ENCODE measurements at places on chromosomes 12 and 14.
A peak's percentile ranks its signal among the peaks of the same experiment; 100 is the strongest.

GRCh38 chr14:90293766-90294730 is 37.7 kb downstream of the NRDE2 start:
- DNase-seq = no peak

GRCh38 chr12:20213723-20214625 is 154.4 kb upstream of the PDE3A start:
- no peak for DNase-seq

DNA sequence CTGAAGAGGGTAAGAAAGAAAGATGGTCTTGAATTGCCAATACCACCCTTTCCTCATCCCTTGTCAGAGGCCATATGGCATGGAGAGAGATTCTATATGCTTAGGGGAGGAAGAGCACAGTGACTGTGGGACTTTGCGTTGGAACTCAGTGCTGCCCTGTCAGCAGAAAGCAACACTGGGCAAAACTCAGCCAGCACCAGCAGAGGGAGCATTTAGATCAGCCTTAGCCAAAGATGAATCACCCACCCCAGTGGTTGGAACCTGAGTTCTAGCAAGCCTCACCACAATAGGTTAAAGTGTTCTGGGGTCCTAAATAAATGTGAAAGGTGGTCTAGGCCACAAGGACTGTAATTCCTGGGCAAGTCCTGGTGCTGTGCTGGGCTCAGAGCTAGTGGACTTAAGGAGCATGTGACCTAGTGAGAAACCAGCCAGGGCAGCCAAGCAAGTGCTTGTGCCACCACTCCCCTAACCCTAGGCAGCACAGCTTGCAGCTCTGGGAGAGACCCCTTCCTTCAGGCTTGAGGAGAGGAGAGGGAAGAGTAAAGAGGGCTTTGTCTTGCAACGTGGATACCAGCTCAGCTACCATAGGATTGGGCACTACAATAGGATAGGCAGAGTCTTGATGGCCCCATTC is 11.4 kb upstream of the BCAT1 start:
- peak; percentile 39 for DNase-seq

DNA sequence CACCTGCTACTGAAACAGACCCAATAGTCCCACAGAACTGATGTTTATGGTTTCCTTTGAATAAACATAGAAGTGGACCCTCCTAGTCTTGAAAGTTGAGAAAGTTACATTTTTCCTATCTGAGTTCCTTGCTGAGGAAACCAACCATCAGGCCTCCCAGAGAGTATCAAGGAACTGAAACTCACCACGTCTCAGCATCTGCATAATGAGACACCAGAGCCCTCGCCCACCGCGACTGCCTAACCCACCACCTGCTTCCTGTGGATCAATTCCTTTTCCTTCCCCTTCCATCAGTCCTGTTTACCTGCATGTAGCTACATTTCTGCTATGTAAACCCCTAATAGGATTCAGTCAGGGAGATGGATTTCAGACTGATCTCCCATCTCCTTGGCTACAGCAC is 443.2 kb upstream of the TMEM132C start:
- DNase-seq = no peak

DNA sequence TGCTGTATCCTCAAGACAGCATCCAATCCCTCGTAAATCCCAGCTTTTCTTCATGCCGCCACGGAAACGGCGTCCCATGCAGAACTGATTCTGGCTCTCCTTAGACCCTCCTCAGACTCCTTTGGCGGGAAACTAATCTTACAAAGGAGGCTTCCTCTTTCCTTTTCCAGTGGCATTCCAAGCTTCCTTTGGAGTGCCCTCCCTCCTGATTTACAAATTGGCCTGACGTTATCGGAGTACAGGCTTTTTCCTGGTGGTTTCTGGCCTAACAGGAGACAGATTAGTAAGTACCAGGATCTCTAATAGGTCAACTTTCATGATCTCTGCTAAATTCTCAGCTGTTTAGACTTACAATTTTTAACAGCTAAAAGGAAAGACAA is 1.3 kb upstream of the ZDHHC17 start:
- DNase-seq = no peak

- DNase-seq = no peak
Measured at GRCh38 chr14:30519961-30520360, 39.0 kb upstream of the G2E3 start.

DNA sequence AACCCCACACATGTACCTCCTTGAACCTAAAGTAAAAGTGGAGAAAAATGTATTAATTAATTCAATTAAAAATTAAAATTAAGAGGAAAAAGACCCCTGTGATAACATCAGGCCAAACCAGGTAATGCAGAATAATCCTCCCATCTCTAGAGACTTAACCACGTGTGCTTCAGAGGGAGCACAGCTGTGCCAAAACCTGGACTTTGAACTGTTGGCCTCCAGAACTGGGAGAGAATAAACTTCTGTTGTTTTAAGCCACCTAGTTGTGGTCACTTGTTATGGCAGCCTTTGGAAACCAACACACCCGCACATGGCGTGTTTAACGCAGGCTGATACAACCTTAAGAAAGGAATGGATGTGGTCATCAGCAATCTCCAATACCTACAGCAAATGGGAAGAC is 23.8 kb downstream of the OAS2 start:
- DNase-seq = no peak

DNA sequence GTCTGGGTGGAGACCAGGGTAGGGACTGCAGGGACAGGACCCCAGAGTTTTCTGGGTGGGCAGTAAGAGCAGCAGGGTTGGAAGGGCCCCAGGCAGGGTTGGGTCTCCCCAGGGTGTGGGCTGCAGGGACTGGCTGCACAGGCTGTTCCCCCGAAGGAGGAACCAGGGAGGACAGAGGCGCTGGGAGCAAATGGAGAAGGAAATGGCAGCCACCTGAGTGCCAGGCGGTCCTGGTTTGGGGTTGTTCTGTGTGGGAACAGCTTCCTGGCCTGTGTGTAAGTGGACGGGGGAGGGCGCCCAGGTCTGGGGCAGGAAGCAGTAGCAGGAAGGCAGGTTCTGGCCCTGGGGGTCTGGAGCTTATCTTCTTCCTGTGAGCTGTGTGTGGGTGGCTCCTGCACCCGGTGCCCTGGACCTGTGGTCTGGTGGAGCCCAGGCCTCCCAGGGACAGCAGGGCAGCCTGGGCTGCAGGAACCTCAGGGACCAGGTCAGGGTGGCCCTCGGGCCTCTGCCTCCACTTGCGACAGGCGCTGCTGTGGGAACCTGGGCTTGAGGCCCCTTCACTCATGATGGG is 372.8 kb downstream of the TMEM121 start:
- no peak for DNase-seq

DNA sequence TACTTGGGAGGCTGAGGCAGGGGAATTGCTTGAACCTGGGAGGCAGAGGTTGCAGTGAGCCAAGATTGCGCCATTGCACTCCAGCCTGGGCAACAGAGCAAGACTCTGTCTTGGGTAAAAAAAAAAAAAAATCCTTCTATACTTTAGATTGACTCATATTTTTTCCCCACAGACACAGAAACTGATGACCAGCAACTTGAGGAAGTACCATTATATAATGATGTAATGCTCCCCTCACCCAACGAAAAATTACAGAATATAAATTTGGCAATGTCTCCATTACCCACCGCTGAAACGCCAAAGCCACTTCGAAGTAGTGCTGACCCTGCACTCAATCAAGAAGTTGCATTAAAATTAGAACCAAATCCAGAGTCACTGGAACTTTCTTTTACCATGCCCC is 24.3 kb upstream of the SNAPC1 start:
- no peak for DNase-seq

GRCh38 chr12:91882910-91883309 is 262.7 kb downstream of the BTG1 start:
- no peak for DNase-seq

- no peak for DNase-seq
Measured at GRCh38 chr14:79569072-79569471, 642.2 kb downstream of the DIO2 start.

GRCh38 chr14:94337274-94337673 is 14.1 kb upstream of the SERPINA6 start:
- no peak for DNase-seq

DNA sequence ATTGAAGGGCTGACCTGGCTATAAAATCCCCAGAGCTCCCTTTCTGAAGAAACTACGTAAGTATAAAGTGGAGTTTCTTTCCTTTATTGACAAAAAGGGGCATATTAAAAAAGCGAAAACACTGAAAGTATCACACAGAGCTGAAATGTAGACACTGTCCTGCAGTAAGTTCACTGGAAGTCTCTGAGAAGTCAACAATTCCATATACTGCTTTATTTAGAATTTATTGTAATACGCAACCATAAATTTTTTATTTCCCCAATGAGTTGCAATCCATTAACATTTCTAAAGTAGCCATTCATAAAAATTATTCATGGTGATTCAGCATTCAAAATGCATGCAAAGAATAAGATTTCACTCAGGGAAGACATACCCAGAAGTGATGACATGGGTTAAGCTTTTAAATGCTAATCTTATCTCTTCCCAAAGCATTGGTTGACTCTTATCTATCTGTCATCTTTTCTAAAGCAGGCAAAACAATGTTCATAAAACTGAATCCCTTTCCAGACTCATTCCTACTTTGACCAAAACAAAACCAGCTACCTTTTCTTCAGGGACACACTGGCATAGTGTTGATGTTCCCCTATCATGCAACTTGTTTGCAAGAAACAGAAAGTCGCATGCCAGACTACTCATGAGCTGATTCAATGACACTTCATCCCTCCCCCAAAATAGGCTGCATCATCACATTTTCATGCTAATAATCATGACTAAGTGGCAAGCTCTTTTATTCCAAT is 17.3 kb downstream of the KITLG start:
- no peak for DNase-seq

GRCh38 chr12:127677537-127678131 is 589.3 kb upstream of the TMEM132C start:
- DNase-seq = peak; percentile 25

- no peak for DNase-seq
Measured at GRCh38 chr12:69533844-69534243, 51.4 kb upstream of the CCT2 start.

GRCh38 chr14:59897757-59898383 is 22.1 kb upstream of the LRRC9 start:
- no peak for DNase-seq

- no peak for DNase-seq
Measured at GRCh38 chr14:77311217-77311616, 9.5 kb downstream of the POMT2 start.

DNA sequence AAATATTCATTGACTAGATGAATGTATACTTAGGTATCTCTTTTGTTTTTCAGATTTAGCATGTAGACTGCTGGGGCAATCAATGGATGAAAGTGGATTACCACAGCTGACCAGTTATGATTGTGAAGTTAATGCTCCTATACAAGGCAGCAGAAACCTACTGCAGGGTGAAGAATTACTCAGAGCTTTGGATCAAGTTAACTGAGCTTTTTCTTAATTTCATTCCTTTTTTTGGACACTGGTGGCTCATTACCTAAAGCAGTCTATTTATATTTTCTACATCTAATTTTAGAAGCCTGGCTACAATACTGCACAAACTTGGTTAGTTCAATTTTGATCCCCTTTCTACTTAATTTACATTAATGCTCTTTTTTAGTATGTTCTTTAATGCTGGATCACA is 15.3 kb upstream of the SNAPC1 start:
- no peak for DNase-seq

DNA sequence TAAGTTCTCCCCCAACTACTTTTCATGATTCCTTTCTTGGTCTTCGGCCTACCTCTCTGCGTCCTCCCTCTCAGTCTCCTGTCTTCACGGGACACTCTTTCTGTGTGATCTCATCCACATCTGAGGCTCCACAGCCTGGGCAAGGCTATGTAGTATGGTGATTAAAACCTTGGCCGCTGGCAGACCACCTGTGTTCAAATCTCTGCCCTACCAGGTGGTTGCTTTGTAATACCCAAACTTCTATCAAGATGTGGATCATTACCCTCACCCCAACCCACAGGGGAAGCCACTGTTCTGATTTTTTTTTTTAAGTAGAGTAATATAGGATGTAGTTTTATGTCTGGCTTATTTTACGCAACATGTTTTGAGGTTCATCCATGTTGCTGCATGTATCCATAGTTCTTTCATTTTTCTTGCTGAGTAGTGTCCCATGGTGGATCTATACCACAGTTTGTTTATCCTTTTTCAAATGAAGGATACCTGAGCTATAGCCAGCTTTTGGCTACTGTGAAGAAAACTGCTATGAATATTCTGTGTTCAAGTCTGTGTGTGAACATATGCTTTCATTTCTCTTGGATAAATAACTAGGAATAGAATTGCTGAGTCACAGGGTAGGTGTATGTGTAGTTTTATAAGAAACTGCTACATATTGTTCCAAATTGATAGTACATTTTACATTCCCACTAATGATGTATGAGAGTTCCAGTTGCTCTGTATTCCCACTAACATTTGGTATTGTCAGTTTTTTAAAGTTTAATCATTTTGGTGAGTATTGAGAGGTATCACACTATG is 8.3 kb upstream of the STAT6 start:
- DNase-seq = no peak

GRCh38 chr12:13288501-13288900 is 92.0 kb downstream of the EMP1 start:
- no peak for DNase-seq

DNA sequence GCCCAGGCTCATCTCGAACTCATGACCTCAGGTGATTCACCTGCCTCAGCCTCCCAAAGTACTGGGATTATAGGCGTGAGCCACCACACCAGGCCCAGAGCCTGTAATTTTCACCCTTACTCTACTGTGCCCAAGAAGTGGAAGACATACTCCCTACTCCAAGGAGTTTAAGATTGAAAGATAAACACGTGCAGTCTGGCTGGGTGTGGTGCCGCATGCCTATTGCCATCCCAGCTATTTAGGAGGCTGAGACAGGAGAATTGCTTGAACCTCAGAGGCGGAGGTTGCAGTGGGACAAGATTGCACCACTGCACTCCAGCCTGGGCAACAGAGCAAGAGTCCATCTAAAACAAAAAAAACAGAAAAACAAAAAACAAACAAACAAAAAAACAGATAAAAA is 90.0 kb downstream of the NINJ2 start:
- no peak for DNase-seq

DNA sequence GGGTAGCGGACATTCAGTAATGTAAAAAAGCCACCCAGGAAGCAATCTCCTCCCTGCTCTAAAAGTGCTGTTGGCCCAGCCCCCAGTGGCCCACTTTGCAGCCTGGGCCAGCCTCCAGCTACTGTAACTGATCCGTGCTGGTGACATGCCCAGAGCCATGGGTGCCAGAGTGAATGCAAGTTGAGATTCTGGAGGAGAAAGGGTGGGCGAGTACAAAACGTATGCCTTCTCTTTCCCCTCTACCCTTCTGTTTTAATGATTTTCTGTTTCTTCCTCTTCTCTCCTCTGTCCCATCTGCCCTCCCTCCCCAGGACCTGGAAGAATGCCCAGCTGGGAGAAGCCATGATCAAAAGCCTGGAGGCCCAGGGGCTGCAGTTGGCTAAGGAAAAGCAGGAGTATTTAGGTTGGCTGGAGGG is 16.9 kb downstream of the PLEKHD1 start:
- no peak for DNase-seq

DNA sequence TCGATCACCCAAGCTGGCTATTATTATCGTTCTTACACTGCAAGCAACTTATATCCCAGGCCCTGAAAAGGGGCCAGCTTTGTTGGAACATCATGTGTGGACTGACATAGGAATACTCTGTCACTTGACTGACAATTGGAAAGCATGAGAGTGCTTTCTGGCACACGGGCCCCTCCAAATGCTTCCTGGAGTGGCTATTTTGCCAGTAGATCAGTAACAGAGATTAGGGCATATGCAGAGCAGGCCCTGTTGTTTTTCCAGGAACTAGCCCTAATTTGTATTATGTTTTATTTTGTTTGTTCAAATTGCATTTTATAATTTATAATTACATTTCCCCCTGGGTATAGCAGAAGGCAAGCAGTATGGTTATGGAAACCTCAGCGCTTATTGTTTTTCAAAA is 170.1 kb upstream of the FRMD6 start:
- no peak for DNase-seq

- DNase-seq = no peak
Measured at GRCh38 chr12:93360688-93361087, 17.0 kb upstream of the NUDT4 start.

- no peak for DNase-seq
Measured at GRCh38 chr12:121287267-121287954, 9.1 kb downstream of the CAMKK2 start.

Measured in activated CD4-positive, alpha-beta T cell treated with anti-CD3 and anti-CD28 coated beads for 24 hours (primary cell).